ENCODE measurements at places on chromosomes 3 and 15.

GRCh38 chr3:194259982-194260766 lies 91.0 kb downstream of the CPN2 start:
- DNase-seq, result no peak

- DNase-seq, result no peak
Measured at GRCh38 chr3:189862385-189862998, 231.3 kb downstream of the TP63 start.

DNA sequence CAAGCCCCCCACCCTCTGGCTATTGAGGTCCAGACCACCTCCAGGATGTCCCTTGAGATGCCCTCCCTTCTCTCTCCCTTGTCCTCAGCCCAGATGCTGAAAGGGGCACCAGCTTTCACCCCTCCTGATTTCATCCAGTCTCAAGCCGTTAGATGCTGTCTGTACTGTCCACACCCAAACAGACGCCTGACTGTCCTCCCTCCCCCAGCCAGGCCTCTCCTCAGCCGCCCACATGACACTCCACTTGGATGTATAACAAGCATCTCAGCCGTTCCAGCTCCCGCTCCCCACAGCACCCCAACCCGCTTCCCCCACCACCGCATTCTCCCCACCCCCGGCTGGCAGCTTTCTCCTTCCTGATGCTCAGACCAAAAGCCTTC lies 25.0 kb upstream of the CYP11A1 start:
- no peak for DNase-seq

GRCh38 chr3:157001221-157001957 lies 158.6 kb downstream of the CCNL1 start:
- DNase-seq, result no peak

DNA sequence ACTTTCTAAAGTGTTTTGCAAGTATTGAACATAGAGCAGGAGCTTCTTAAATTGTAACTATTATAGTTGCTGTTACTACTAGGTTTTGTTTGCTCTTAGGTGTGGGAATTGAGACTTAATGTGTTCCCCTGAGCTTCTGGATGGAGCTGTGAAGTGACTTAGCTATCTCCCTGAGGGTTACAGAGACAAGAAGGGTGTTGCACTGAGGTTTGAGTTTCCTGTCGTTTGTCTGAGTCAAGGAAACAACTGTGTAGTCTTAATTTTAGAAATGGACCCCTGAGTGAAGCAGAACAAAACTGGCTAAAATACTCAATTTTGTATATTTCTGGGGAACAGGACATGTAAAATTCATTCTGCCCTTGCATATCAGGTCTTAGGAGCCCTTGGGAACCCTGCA lies 20.4 kb downstream of the TTC21A start:
- DNase-seq, result no peak

GRCh38 chr3:180619723-180620122 lies 17.8 kb downstream of the TTC14 start:
- DNase-seq, result no peak

DNA sequence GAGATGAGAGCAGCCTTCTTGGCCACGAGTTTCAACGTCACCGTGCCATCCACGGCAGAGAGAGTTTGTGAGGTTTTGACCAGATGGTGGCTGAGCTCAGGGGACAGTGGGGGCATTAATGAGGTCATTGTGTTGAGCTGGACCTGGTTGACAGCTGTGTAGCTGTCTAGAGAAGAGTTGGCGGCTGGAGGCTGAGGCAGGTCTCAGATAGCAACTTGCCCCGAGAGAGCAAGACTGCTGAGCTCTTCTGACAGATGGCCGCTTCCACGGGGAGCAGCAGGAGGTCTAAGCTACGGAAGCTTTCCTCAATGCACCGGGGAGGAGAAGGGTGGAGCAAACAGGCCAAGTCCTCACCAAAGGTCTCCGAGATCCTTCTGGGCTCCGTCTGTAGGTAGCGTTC lies 44.8 kb upstream of the EIF5A2 start:
- DNase-seq, result no peak
